ENCODE measurements at places on chromosomes 12 and 14. TPM values are rescaled to one million over a fixed set of nuclear protein-coding genes. Genes with fewer than 3 reads are reported as not detected.

GRCh38 chr12:85057370-85057963, 21.3 kb downstream of the LRRIQ1 start:
- DNase-seq, result no peak

GRCh38 chr12:116372815-116373214, 95.3 kb upstream of the MED13L start:
- no peak for DNase-seq

OVCH1 gene
- total RNA-seq, result not detected

- DNase-seq, result no peak
Observed at GRCh38 chr12:24791622-24792021, 157.3 kb downstream of the BCAT1 start.

DNA sequence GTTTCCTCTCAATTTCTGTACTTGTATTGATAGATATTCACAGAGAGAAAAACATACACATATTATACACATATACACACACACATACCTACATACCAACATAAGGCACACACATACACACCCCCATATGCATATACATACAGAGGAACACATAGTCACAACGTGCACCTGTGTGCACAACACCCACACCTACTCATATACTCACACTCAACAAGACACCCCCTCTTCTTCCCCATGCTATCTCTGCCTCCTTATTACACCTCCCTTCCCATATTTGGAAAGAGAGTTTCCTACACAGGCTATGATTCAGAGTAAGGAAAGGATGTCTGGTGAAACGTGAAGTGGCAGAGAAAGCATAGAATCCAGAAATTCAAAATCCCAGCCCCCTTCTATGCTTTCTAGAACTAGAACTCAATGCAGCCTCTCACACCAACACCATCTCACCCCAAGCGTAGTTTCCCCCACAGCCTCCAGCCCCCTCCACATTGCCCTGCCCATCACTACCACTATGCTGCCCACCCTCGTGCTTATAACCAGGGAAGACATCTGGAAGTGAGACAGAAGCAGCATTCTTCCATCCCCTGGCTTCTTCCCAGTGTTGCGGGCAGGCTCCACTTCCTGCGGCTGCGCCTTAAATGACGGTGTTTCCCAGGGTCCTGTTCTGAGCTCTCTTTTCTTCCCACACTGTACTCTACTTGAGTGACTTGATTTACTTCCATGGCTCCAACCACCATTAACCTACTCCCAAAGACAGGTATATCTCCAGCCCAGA, 2.4 kb downstream of the RNASE8 start:
- no peak for DNase-seq

DNA sequence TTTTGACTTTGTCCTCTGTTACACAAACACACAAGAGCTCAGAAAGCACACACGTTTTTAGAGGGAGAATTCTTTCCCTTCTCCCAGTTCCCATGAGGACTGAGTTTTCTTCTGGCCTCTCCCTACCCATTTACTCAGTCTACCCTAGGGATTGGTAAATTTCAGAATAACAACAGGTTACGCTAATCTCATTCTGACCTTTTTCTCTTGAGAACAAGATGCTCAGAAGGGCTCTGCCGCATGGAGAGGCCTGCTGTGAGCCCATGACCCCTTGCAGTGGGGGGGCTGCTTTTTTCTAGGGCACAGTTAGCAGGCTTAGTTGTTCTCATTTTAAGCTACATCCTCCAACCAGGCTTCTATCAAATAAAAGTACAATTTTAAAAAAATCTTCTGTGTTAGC, 69.5 kb downstream of the GPR135 start:
- no peak for DNase-seq

Data from esophagus muscularis mucosa (tissue), 4 donors.